Gastroesophageal sphincter (tissue), 4 donors: ENCODE measurements at places on chromosomes 5 and 9. TPM values are rescaled to one million over a fixed set of nuclear protein-coding genes. Genes with fewer than 3 reads are reported as not detected.

Gene EFNA5
- 3.4 TPM for total RNA-seq

Gene SPINK4
- total RNA-seq: not detected

Gene DDX41
- 67.0 TPM for total RNA-seq

Gene GAS1
- 79.4 TPM for total RNA-seq

Gene KIF27
- total RNA-seq: 6.1 TPM

GRCh38 chr9:109579191-109579948 lies 81.3 kb upstream of the PTPN3 start:
- H3K36me3 ChIP-seq: no peaks in the 10 kb centered on the region
- no peak for ATAC-seq
- no peaks in the 10 kb centered on the region for H3K4me1 ChIP-seq

DNA sequence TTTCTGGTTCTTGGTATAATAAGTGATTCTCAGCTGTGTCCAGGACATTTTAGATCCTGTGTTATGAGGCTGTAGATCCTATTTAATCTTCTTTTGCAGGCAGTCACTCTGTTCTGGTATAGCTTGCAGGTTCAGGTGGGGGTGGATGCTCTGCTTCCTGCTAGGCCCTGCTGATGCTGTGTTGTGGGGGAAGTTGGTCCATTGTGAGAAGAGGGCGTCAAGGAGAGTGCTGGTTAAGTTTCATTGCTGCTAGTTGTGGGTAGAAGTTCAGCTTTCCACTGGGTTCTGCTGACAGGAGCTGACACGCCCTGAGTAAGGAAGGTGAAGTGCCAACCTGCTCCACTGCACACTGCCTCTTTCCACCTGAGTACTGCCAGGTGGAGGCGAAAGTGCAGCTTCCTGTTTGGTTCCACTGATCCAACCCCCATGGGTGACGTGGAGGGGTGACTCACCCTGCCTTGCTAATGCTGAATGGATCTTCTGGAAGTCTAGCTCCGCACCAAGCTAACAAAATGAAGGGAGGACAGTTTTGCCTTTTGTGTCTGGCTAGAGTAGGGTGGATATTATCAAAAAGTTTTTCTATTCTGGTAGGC lies 16.3 kb downstream of the NMRK1 start:
- H3K4me3 ChIP-seq: no peak overlapping the region
- H3K27ac ChIP-seq: no peak overlapping the region
- H3K4me1 ChIP-seq: no peaks in the 10 kb centered on the region
- no peaks in the 10 kb centered on the region for H3K27me3 ChIP-seq
- no peaks in the 10 kb centered on the region for H3K36me3 ChIP-seq

- ATAC-seq: no peak
- peaks cover 6% of the 10 kb centered on the region for H3K27me3 ChIP-seq
- no peaks in the 10 kb centered on the region for H3K4me1 ChIP-seq
- no peak overlapping the region for H3K27ac ChIP-seq
- H3K4me3 ChIP-seq: no peak overlapping the region
Observed at GRCh38 chr5:90802474-90803317, 244.1 kb downstream of the ADGRV1 start.

DNA sequence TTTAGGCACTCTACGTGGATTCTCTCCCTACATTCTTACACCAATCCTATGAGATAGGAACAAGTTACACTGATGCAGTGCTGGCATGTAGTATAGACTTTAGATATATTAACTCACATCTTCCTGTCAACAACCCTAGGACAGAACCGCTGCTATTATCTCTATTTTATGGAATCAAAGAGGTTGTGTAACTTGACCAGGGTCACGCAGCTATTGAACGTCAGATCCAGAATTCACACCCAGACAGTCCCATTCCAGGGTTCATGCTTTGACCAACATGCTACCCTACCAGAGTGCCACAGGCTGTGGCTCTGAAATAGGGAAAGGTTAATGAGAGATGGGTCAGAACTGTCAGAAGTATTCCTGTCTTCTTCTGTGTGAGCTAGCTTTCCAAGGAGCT lies 9.6 kb downstream of the FGF1 start:
- H3K27me3 ChIP-seq: no peaks in the 10 kb centered on the region
- H3K36me3 ChIP-seq: no peaks in the 10 kb centered on the region
- no peak overlapping the region for H3K4me3 ChIP-seq
- peaks cover 4% of the 10 kb centered on the region for H3K4me1 ChIP-seq
